ENCODE measurements at places on chromosomes 4 and X.

DNA sequence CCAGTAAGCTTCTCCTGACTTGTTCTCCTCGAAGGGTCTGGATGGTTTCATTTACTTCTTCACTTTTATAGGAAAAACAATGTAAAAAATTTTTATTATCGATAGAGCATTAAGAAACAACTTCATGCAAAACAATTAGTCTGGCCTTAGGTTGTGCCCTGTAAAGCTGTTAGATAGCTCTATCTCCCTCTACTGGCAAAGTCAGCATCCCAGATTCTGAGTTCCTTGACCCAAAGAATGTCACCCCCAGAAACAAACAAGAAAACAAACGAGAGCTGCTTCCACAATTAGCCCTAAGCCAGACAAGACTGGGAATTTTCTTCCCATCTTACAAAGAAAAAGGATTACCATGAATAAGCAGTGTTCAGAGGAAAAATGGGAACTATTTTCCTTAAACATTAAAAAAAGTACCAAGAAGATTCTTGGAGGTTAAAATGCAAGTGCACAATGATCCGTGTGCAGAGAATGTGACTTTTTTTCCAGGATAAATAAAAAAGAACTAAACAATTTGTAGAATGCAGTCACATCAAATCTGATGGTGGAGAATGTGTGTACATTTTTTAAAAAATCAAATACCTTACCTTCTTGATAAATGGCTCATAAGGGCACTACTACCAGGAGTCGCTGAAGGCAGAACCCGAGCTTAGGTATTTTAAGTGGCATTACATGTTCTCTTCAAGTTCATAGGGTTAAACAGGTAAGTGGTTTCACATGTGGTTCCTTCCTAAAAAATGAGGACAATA lies 293.2 kb downstream of the FBXO8 start:
- DNase-seq: no peak

DNA sequence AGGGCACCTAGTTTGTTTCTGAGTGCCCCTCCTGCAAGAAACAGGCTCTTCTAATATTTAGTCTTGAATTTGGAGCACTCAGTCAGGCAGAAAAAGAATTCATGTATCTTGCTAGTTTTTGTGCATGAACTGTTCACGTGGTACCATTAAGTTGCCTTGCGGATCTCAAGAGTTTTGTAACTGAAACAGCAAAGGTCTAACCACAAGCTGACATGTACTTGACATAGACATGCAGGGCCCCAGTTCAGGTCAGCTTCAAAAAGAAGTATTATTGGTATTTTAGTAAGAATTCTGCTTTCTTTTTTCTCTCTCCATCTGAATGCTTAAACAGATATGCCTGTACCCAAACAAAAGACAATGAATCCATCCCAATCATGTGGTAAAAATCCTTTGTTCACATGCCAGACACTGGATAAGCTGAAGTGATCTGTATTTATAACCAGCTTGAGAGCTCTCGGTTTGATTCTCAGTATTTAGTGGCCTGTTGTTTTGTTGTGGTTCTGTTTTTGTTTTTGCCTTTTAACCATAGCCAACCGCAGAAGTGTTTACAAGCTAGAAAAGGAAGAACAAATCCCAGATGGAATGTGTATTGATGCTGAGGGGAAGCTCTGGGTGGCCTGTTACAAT lies 13.0 kb downstream of the RGN start:
- DNase-seq: no peak

- DNase-seq: peak; percentile 0
Observed at GRCh38 chr4:128863312-128864075, 54.0 kb downstream of the JADE1 start.

DNA sequence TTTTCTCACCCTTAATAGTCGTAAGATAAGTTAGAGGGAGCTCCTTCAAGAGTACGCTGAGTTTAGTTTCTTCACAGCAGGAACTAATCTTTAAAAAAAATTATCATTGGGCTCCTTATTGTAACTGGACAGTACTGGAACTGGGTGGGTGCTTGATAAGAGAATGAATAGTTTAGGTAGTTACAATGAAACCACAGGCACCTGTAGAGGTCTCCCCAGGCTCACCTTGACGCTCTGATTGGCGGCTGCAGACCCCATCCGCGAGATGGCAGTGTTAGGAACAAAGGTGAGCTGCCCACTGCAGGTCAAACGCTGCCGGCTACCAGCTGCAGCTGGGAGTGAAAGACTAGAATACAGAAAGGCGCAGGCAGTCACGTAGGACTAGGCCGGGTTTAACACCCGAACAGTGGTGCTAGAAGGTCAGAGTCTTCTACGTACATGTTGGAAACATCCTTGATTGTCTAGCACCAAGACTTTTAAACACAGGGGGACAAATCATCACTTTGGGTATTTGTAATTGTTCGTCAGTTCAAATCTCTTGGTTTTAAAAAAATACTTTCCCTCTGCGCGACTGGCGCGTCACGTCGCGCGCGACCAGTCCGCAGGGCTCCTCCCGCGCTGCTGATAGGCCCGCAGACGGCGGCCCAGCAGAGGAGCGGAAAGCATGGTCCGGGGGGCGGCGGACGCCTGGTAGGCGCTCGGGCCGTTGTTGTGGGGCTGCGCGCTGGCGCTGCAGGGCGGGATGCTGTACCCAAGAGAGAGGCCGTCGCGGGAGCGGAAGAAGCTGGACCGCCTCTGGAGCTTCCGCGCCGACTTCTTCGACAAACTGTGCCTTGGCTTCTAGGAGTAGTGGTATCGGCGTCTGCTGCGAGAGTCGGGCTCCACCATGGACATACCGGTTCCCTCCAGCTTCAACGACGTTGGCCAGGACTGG lies 45.6 kb downstream of the SMARCA5 start:
- DNase-seq: peak; percentile 37

GRCh38 chrX:77693594-77693993 lies 92.4 kb downstream of the ATRX start:
- DNase-seq: no peak

DNA sequence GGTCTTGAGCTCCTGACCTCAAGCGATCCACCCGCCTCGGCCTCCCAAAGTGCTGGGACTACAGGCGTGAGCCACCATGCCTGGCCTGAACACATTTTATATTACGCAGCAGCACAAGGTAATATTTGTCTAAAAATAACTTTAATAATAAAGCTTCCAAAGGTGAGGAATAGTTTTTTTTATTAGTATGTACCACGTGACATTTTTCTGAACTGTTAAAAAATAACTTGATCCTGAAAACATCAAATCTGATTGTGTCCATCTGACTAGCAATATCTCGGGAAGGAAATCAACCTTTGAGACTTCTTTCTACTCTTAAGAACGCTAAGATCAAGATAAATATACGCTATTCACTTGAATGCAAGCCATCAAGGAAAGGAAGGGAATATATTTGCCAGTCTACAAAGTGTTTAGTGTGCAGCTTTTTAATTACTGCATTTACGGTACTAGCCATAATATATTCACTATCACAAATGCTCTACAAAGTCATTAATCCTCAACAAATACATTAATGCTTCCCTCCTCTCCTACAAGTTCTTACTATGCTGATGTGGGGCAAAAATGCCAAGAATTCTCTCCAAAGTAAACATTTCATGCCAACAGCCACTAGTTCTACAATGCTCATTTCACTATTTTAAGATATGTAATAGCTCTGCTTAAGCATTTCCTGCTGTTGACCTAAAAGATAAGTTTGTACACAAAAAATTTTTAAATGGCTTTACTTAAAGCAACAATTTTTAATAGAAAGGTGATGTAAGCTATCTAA lies 143.6 kb downstream of the APBB2 start:
- no peak for DNase-seq

DNA sequence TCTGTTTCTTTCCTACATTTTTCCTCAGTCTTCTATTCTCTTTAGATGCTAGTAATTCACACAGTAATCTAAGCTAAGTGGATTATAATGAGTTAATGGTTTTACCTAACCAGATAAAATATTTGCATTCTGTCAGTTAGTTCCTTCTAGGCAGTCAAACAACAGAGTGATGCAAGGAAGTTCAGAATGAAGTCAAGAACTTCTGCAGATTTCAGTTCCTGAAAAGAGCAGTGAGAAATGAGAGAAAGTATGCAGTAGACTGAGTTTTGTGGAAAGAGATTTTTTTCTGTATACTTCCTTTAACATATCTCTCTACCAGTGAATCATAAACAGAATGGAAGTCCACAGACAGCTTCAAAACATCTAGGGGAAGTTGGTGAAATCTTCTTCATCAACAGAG lies 774.0 kb upstream of the POU3F4 start:
- DNase-seq: no peak

DNA sequence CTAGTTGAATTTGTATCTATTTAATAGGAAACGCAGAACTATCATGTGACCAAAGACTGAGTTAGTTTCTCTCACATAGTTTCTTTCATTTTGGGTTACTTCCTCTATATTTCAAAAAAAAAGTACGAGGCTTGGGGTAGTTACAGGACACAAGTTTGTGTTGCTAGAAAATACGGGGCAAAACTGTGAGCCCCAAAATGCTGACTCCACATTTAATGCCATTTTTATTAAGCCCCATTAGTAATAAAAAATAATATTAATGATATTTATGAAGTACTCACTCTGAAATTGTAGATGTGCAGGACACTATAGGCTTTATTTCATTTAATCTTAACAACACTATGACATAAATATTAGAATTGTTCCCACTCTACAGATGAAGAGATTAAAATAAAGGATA lies 268.6 kb downstream of the DTHD1 start:
- no peak for DNase-seq

DNA sequence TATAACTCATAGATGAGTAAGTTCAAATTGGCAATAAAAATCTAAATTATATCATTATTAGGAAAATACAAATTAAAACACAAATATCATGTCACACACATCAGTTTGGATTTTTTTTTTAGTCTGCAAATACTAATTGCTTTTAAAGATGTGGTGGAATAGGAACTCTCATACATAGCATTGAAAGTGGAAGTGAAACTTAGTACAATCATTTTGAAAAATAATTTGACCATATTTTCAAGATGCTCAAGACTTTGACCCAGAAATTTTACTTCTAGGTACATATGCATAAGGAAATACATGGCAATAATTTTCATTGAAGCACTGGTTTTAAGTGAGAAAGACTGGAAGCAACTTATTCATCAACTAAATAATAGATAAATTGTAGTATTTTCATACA lies 147.5 kb upstream of the SMIM31 start:
- DNase-seq: no peak

DNA sequence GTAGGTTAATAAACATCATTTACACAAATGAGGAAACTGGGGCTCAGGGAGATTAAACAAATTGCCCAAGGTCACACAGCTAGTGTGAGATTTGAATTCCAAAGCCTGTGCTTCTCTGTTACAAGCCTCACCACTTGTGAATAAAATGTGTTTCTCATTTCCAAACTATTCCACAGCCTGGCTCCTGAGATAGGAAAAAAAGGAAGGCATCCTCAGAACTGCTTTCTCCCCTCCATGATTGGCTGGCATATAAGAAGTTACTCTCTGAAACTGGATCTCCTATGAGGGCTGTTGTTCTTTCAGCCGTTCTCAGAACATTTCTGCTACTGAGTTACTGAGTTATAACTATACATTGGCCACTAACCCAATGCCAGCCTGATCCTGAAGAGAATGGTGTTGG lies 237.9 kb downstream of the MAML3 start:
- DNase-seq: no peak

DNA sequence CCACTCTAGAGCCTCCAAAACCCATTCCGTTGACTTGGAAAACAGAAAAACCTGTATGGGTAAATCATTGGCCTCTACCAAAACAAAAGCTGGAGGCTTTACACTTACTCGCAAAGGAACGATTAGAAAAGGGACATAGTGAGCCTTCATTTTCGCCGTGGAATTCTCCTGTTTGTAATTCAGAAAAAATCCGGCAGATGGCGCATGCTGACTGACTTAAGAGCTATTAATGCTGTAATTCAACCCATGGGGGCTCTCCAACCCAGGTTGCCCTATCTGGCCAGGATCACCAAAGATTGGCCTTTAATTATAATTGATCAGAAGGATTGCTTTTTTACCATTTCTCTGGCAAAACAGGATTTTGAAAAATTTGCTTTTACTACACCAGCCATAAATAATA lies 60.8 kb downstream of the ZNF732 start:
- no peak for DNase-seq

DNA sequence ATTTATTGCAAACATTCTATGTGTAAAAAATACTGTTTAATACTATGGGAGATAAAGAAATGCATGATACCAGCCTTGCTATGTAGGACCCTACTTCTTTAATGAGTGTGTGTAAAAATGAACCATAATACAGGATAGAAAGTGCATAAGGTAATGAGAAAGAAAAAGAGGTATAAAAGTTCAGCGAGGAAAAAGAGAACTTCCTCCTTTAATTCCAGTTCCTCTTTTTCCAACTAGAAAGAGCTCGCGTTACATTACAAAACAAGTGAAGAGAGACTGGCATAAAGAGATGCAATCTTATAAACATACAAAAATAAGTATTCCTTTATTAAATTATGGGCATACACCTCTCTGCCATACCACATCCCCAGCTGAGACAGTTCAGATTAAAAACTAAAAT lies 77.4 kb downstream of the ANKRD17 start:
- DNase-seq: no peak

GRCh38 chrX:47563801-47564315 lies 2.9 kb downstream of the ARAF start:
- no peak for DNase-seq

GRCh38 chr4:125010796-125011503 lies 298.4 kb upstream of the ANKRD50 start:
- DNase-seq: no peak

DNA sequence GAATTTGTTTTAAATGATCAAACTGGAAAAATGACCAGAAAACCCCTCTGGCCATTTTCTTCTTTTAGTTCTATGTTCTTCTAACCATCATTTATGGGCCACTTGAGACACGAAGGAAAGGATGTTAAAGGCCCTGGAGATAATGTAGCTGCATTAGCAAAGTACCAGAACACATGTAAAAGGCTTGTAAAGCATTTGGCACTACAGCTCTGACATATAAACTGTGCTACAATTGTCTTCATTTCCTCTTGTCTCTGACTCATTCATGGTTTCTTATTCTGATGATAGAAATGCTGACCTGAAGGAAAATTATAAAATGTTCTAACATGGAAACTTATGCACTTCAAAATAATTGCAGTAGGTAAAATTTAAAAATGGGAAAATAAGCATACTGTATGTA lies 388.7 kb downstream of the FAT4 start:
- DNase-seq: no peak

DNA sequence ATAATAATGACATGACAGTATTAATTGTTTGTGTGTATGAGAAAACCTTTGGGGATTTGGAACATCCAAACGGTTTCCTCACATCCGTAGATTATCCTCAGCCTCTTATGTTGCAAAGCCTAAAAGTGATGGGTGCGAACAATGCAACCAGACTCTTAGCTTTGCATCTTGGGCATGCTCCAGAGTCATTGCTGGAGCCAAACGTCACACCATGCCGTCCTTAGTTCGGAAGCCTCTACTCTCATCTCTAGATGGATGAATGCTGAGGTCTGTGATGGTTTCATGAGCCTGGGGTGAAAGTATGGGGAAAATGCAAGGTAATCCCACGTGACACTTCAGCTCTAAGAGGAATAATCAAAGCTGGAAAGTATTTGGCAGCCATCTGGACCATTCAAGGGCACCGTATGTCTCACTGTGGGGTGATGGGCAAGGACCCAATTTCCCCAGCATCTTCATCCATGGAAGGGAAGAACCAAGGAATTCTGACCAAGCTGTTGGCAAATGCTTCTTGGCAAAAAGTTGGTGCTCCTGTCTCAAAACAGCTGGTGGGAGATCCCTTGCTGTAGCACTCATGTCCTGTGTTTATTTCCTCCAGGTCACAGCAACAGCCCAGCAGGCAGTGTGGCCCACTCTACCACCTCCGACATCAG lies 6.3 kb upstream of the RTL5 start:
- peak; percentile 10 for DNase-seq
